ENCODE measurements at places on chromosomes 2 and 18. TPM values are rescaled to one million over a fixed set of nuclear protein-coding genes. Genes with fewer than 3 reads are reported as not detected.

The SOX11 gene
- not detected for total RNA-seq

The PLCL1 gene
- 0.14 TPM for total RNA-seq

The GAD1 gene
- 0.32 TPM for total RNA-seq

The RGPD4 gene
- not detected for total RNA-seq

The LCT gene
- total RNA-seq: not detected

The LONRF2 gene
- not detected for total RNA-seq

The SERPINB10 gene
- total RNA-seq: 4.2 TPM

The WDR54 gene
- total RNA-seq: 33.6 TPM

The BCL2 gene
- 1.0 TPM for total RNA-seq

The FAM110C gene
- total RNA-seq: not detected

The GALNT1 gene
- 38.9 TPM for total RNA-seq

- no peak for DNase-seq
Measured at GRCh38 chr2:222057347-222058073, 241.3 kb downstream of the PAX3 start.

DNA sequence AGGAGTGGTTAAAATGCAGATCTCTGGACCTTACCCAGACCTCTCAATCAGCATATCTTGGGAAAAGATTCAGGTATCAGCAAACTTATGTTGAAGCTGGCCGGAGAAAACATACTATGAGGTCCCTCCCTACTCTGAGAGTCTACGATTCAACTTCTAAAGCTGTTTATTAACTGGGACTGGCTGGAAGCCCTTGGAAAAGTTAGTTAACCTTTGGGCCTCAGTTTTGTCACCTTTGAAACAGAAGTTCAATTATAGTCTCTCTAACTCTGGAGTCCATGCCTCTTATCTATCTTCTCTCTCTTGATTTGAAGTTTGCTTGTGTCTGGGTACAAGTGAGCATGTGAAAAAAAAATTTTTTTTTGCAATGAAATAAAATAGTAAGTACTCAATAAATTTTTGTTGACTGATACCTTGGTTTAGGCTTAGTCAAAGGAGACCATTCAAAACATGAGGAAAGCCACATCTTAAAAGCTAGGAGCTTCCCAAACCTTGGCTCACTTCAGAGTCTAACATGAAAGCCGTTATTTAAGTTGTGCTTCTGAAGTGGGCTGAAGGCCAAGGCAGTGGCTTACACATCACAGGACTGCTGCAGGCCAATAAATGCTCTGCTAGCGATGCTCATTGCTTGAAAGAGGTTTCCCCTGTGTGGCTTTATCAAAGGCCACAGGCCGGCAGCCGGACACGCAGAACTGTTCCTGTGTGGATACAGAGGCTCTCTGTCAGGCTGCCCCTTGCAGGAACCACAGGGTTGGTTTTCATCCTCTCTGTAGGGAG is 110.6 kb upstream of the FAM136A start:
- no peak for DNase-seq

DNA sequence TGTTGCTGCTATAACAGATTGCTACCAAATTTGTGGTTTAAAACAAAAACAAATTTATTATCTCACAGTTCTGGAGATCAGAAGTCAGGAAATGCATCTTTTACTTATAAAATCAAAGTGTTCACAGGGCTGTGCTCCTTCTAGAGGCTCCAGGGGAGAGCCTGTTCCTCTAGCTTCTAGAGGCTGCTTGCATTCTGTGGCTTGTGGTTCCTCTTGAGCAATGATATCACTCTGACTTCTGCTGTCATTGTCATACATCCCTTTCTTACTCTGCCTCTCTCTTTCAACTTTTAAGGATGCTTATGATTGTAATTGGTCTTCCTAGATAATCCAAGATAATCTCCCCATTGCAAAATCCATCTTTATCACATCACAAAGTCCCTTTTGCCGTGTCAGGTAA is 6.1 kb upstream of the DCC start:
- no peak for DNase-seq

- DNase-seq: no peak
Measured at GRCh38 chr2:227401550-227401949, 13.8 kb upstream of the SCYGR1 start.

DNA sequence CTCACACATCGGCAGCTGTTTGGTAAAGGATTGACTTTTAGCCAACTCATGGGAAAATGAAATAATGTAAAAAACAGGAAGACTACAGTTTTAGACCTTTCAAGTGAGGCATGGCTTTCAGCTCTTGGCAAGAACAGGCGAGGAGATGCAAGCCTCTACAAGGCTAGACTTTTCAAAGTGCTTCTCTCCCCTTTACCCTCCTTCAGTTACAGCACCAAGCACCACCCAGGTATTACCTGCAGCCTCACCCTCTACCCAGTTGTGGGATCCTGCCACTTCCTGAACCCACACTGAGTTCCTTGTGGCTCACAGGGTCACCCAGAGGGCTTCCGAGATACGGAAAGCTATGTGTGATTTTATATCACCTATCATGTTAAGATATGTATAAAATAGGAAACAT is 14.7 kb downstream of the UGT1A10 start:
- no peak for DNase-seq

DNA sequence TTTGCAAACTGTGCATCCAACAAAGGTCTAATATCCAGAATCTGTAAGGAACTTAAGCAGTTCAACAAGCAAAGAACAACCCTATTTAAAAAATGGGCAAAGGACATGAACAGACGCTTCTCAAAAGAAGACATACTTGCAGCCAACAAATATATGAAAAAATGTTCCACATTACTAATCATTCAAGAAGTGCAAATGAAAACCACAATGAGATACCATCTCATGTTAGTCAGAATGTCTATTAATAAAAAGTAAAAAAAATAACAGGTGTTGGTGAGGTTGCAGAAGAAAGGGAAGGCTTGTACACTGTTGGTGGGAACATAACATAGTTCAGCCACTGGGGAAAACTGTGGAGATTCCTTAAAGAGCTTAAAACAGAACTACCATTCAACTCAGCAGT is 126.2 kb downstream of the NAT8 start:
- no peak for DNase-seq

- DNase-seq: no peak
Measured at GRCh38 chr2:156511122-156511521, 74.9 kb downstream of the GPD2 start.

GRCh38 chr18:45976566-45976965 is 9.4 kb upstream of the EPG5 start:
- peak; percentile 28 for DNase-seq

GRCh38 chr2:122319539-122320132 is 564.2 kb downstream of the TSN start:
- DNase-seq: no peak

DNA sequence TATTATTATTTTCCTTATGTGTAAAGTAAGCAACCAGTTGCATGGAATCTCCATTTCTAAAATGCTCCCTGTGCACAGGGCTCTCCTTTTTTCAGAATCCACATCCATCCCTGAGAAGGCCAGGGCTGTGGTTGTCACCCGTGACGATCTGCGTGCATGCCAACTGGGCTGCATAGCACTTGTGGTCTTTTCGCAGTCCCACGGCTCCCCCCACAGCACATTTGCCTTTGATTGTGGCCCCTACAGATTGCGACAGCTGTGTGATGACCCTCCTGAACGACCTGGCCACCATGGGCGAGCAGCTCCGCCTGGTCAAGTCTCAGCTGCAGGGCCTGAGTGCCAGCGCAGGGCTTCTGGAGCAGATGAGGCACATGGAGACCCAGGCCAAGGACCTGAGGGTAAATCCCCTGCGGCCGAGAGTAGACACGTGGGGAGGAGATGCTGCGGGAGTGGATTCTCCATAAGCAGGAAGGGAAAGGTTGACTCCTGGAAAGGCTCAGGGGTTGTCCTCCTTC is 119.8 kb upstream of the TTC39C start:
- DNase-seq: no peak

DNA sequence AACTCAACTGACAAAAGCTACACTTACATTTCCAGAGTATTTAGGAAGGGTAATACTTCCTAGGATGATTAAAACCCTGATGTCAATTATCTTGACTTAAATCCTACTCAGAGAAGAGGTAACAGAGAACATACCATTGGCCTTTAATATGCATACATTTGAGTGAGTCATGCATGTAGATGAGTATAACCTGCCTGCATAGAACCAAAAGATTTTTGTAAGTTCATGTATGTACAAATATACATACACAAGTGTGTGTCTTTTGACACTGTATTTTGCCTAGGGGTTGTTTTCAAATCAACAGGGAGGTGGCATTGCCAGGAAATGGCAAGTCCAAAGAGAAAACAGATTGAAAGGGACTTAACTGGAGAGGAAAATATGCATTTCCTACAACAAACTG is 6.1 kb downstream of the BMP10 start:
- no peak for DNase-seq

DNA sequence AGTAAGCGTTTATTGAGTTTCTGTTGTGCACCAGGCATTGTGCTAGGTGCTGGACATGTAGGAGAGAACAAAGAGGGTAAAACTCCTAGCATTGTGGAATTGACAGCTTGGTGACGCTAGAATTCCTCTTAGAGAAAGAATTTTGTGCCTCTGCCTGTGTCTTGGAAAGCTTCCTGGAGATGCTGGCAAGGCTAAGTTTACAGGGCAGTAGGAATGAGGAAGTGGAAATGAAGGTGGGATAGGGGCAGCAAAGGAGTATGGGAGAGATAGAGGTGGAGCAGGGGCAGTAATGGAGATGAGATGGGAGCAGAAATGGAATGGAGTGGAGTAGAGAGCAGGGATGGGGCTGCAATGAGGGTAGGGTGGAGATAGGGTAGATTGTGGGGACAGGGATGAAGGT is 29.8 kb downstream of the GPR39 start:
- DNase-seq: no peak

- DNase-seq: no peak
Measured at GRCh38 chr18:45213040-45213333, 402.3 kb upstream of the SLC14A2 start.

DNA sequence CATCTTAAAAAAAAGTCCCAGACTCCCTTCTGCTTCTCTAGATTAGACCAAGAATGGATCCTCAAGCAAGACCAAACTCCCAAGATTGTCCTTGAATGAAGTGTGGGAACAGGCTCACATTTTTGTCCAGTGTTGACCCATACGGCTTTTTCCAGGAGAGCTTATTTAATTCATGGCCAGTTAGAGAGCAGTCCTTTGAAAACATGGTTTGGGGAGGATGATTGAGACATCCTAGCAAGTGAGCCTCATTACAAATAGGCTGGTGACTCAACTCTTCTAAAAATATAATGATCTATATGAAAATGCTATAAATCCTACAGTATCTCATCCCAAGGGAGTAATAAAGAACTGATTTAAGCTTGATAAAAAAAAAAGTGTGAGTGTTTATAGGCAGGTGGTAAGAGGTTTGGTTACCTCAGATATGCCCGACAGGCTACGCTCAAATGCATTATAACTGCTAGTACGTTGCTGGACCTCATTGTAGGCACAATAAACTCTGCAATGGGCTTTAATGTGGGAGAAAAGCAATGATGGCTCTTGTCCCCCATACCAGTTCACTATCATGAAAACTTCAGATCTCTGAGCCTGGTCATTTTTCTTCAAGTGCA is 17.0 kb downstream of the ANKRD29 start:
- DNase-seq: no peak

DNA sequence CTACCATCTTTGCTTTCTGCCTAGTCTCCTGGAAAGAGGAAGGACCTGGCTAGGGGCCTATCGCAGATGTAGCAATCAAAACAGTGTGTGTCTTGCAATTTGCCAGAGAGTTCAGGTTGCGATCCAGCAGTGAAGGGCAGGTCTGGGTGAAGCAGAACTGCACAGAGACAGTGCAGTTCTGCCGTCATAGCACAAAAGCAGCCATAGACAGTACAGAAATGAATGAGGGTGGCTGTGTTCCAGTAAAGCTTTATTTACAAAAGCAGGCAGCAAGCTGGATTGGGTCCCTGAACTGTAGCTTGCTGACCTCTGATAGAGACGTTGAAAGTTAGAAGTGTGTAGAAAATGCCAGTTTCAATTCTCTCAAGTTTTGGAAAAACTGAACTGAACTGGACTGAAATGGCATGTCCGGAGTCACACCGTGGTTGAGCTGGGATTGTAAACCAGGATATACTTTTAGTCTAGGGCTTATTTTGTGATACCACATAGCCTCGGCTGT is 186.8 kb downstream of the LTBP1 start:
- no peak for DNase-seq

DNA sequence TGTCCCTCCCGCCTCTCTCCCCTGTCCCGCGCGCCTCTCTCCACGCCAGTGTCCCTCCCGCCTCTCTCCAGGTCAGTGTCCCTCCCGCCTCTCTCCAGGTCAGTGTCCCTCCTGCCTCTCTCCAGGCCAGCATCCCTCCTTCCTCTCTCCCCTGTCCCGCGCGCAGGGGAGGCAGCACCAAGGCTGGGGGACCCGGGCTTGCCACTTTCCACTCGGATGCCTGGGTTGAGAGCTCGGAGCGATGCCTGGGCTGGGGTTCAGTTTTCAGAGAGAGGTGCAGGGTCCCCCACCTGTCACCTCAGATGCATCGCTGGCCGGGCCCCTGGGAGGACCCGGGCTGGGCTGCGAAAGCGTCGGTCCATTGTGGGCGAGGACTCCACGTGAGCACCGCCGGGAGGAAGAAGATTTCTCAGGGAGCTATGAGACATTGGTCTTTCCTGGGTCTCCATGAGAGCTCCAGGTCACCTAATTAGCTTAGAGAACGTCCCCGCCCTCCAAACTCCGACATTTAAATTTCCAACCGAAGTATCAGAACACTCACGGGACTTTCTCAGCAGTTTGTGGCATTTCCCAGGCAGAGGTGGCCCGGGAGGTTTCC is 2.1 kb downstream of the FBLN7 start:
- DNase-seq: no peak

- DNase-seq: no peak
Measured at GRCh38 chr2:3470856-3471737, 48.2 kb downstream of the ADI1 start.

GRCh38 chr18:77162580-77162979 is 30.0 kb upstream of the MBP start:
- no peak for DNase-seq

GRCh38 chr2:85704800-85705679 is 10.9 kb downstream of the GNLY start:
- DNase-seq: no peak

- no peak for DNase-seq
Measured at GRCh38 chr18:69935319-69936190, 12.1 kb downstream of the CD226 start.

GRCh38 chr18:68448736-68449135 is 266.2 kb downstream of the TMX3 start:
- peak; percentile 88 for DNase-seq

DNA sequence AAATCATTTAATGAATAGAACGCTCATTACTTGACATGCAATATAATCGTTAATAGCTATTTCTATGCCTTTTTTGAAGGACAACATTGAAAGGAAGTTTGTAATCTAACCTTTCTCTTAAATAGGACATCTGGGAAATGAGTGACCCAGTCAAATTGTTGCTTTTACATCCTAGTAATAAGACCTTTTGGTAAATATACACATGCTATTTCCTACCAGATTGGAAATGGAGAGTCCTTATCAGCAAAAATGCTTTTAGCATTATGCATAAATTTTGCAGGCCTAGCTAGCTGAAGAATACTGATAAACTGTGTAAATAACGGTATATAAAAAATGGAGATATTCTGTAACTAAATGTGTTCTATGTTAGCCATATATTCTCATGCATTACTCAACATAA is 567.3 kb upstream of the DSEL start:
- no peak for DNase-seq

- no peak for DNase-seq
Measured at GRCh38 chr2:198144660-198145059, 340.3 kb downstream of the PLCL1 start.

- no peak for DNase-seq
Measured at GRCh38 chr2:233179848-233180366, 71.6 kb upstream of the ATG16L1 start.

- peak; percentile 33 for DNase-seq
Measured at GRCh38 chr2:177806025-177806424, 266.6 kb downstream of the PDE11A start.

- no peak for DNase-seq
Measured at GRCh38 chr2:73078457-73079411, 7.2 kb upstream of the SFXN5 start.

Measured in HFFc6 (cell line).